ENCODE measurements at places on chromosomes 7 and 10.

GRCh38 chr7:586494-586893 lies 66.8 kb upstream of the PDGFA start:
- DNase-seq, result no peak

- DNase-seq, result no peak
These were observed 96.3 kb downstream of the ELMO1 start for GRCh38 chr7:37352251-37352880.

DNA sequence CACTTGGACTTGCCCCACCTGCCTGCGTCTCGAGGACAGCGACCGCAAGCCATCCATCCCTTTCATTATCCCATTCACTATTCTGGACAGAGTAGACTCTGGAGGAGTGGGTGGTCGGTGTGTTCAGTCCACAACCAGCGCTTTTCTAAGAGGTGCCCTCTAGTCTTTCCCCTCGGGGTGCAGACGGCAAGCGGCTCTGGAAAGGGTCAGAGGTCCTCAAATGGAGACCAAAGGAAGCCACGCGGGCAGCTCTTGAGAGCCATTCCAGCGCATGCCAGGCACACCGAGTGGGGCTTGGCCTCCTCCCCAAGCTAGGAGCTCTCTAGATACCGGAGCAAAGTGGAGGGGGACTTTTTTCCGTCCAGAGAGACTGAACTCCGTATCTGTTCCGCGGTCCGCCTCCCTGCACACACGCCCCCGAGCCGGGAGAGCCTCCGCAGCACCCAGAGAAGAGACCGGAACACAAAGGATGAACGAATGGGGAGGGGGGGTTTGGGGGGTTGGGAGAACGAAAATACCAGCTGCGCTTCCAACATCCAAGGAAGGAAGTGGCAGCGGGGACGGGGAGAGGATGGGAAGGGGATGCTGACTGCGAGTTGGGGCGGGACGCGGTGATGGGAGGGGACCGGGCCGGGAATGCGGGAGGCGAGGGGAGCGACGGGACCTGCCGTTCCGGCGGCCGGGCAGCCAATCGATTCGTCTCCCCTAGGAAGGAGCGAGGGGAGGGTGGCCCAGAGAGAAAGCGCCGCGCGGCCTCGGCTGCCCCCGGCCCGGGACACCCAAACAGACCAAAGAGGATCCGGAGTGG lies 515 bp downstream of the GSDME start:
- no peak for DNase-seq

DNA sequence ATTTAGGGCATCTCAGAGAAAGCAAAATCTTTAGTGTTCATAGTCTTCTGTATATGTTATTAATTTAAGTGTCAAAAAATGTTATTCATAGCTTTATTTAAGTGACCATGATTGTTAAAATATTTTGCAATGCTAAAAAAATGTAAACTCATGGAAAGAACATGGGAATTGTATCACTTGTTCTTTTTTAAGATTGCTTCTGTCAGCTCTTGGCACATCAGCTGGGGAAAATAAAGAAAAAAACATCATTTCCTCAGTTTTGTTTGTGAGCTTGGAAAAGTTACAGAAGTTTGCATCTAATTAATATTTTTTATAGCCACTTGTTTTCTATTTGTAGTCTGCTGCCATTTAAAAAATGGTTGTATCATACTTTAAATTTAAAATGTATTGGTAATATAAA lies 285.9 kb upstream of the CSTF2T start:
- no peak for DNase-seq

GRCh38 chr10:71985542-71986250 lies 21.5 kb downstream of the CHST3 start:
- DNase-seq, result no peak

- no peak for DNase-seq
These were observed 47.2 kb upstream of the CCDC3 start for GRCh38 chr10:13048762-13049161.

All from NCI-H2227 treated with DMSO at 0.1 percent for 48 hours (cell line).